ENCODE measurements at places on chromosomes 13 and 19.

DNA sequence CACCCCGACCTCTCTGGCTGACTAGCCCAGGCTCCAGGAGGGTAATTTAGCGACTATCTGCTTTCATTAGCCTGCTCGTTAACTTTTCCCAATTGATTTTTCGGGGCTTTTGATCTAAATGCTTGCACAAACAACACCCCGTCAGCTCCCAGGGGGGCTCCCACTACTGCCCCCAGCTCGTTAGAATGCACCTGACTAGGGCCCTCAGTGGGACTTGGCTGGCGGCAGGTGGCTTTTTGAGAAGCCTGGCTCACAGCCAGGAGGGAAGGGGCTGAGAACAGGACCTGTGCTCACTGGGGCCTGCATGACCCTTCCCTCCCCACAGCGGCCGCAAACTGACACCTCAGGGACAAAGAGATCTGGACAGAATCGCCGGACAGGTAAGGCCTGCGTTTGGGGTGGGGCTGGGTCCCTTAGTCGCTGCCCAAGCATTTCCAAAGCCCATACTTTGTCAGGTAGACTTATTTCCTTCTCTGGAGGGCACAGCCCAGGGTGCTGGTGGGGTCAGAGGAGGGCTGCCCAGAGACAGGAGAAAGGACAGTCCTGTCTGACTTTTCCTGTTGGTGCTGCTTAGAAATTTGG, 7.6 kb upstream of the CD79A start:
- DNase-seq = no peak

GRCh38 chr13:27967736-27968315, 1.3 kb downstream of the CDX2 start:
- DNase-seq = no peak

- DNase-seq = no peak
These were observed 126.2 kb downstream of the LMO7 start for GRCh38 chr13:75762076-75762937.

- no peak for DNase-seq
These were observed 126.1 kb upstream of the SOX1 start for GRCh38 chr13:111940892-111941291.

GRCh38 chr13:19062019-19062646, 119.5 kb downstream of the TUBA3C start:
- no peak for DNase-seq

- no peak for DNase-seq
These were observed 125.2 kb upstream of the SPACA7 start for GRCh38 chr13:112250788-112251445.

GRCh38 chr13:79468819-79469218, 12.1 kb upstream of the NDFIP2 start:
- no peak for DNase-seq

- DNase-seq = no peak
These were observed 58.5 kb downstream of the TRPM4 start for GRCh38 chr19:49216071-49216470.

- no peak for DNase-seq
These were observed 71.3 kb downstream of the CEBPG start for GRCh38 chr19:33444562-33445441.

DNA sequence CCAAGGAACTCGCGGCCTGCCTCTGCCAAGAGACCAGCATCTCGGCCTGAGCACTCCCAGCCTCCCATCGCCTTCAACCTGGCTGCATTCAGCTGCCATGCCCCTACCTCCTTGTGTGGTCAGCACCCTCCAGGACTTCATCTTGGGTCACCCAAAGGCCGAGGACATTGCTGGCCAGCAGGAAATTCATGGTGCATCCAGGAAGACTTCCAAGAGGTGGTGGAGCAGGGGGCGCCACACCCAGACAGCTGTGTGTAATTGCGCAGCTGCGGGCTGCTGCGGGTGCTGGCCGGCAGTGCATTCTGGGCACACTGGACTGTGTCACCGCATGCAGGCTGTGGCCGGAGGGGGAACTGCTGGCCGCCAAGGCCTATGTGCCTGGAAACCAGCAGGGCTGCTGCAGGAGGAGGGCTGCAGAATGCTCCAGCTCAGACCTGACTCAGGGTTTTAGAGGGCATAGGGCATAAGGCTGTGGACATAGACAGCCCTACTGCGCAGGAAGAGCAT, 164.3 kb upstream of the TUBA3C start:
- no peak for DNase-seq

DNA sequence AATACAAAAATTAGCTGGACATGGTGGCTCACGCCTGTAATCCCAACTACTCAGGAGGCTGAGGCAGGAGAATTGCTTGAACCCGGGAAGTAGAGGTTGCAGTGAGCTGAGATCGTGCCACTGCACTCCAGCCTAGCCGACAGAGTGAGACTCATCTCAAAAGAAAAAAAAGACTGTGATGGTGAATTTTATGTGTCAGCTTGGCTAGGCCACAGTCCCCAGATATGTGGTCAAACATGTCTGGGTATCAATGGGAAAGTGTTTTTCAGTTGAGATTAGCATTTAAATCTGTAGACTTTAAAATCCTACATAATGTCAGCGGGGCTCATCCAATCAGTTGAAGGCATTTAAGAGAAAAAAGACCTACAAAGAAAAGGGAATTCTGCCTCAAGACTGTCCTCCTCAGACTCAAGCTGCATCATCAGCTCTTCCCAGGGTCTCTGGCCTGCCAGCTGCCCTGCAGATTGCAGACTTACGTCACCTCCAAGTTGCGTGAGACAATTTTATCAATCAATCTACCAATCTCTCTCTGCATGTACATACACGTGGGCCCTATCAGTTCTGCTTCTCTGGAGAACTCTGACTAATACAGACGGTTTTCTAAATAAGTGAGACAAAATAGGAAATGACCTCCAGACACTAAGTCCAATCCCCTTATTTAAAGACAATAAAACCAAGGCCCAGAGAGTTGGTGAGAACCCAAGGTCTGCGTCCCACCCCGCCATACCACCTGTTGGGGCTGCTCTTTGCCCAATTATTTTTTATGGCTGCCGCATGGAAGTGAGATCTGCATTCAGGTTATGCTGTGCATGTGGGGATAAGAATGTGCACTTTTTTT, 99.2 kb downstream of the ABCC4 start:
- no peak for DNase-seq

DNA sequence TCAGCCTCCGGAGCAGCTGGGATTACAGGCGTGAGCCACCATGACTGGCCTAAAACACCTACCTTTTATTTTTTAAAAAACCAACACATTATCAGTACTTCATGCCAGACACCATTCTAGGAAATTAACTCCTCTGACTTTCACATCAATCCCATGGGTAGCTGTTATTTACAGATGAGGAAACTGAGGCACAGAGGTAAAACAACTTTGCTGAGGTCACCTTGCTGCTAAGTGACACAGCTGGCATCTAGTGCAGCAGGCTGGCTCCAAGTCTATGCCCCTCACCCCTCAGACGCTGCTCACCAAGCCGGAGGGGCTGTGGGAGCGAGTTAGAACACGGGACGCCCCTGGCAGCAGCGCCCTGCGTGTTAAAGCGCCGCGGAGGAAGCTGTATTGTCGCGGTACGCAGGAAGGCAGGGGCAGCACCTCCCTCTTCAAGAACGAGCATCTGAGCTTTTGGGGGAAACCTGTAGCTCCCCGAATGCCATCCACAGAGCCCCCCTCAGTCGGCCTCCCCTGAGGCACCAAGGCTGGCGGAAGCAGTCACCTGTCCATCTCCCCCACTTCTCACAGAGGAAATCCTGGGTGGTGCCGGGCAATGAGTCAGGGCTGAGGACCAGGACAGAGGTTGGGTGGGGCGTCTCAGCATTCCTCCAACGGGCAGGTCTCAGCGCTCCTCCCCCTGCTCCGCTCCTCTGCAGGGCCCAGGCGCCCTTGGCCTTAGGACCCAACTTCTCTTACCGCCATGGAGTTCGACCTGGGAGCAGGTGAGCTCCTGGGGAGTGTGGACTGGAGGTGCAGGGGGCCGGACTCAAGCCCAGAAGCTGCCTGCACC, at the start of gene C19orf33:
TSS of gene C19orf33 (plus strand) at position 735 of the 835 bp plus-strand sequence. CDS start at position 746, 11 bp downstream.
- no peak for DNase-seq

GRCh38 chr13:108283110-108283509, 13.6 kb downstream of the TNFSF13B start:
- DNase-seq = no peak

GRCh38 chr13:48318821-48319511, 15.4 kb downstream of the RB1 start:
- no peak for DNase-seq

DNA sequence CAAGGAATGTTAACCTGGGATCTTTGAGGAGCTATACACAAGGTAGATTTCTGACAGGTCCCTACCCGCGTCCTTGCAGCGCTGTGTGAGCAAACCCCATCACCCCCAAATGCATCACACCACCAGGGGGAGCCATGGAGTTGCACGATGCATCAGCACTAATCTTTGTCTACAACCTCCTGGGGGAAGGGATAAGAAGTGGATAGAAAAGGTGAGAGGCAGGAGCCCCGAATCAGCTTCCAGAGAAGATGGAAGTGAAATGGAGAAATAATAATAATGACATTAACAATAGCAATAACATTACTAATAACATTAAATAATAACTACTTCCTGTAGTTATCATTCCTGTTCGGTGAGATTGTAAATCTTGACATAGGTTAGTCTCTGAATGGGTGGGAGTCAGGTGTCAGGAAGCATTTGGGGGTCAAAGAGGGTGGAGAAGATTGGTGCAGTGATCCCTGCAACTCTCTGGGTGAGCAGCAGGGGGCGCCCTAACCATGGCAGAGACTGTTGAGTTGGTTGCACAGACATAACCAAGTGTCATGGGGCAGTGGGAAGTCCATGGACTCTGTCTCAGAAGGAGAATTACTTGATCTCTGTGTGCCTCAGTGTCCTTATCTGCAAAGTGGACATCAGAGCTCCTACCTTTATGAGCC, 16.5 kb downstream of the SIGLEC7 start:
- DNase-seq = no peak

Data from caudate nucleus (tissue), 63 donors.